Breast epithelium (tissue), 4 donors: ENCODE measurements at places on chromosomes 1 and 21.

GRCh38 chr1:109247401-109248365 lies 1.7 kb upstream of the CELSR2 start:
- H3K27me3 ChIP-seq, result no peaks in the 10 kb centered on the region
- H3K4me1 ChIP-seq, result no peaks in the 10 kb centered on the region
- no peak overlapping the region for H3K27ac ChIP-seq
- no peaks in the 10 kb centered on the region for H3K36me3 ChIP-seq

DNA sequence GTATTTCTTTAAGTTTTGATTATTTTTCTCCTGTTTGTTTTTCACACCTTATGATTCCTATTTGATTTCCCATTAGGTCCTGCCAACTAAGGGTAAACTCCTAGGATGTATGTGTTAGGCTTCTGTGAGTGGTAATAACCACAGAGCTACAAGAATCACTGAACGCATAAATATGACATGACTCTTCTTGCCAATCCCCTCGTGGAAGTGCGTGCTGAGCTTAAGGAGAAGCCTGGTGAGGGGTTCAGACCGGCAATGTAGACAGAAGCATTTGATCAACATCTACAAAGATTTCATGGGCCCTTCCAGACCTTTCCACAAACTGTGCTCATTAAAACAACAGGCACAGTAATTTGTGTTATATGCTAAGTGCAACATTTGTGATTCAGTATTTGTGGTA lies 273.8 kb upstream of the SNX7 start:
- no peak overlapping the region for H3K4me3 ChIP-seq
- H3K27ac ChIP-seq, result peak overlapping the region; percentile 19
- no peaks in the 10 kb centered on the region for H3K27me3 ChIP-seq
- H3K4me1 ChIP-seq, result no peaks in the 10 kb centered on the region
- no peak for DNase-seq

DNA sequence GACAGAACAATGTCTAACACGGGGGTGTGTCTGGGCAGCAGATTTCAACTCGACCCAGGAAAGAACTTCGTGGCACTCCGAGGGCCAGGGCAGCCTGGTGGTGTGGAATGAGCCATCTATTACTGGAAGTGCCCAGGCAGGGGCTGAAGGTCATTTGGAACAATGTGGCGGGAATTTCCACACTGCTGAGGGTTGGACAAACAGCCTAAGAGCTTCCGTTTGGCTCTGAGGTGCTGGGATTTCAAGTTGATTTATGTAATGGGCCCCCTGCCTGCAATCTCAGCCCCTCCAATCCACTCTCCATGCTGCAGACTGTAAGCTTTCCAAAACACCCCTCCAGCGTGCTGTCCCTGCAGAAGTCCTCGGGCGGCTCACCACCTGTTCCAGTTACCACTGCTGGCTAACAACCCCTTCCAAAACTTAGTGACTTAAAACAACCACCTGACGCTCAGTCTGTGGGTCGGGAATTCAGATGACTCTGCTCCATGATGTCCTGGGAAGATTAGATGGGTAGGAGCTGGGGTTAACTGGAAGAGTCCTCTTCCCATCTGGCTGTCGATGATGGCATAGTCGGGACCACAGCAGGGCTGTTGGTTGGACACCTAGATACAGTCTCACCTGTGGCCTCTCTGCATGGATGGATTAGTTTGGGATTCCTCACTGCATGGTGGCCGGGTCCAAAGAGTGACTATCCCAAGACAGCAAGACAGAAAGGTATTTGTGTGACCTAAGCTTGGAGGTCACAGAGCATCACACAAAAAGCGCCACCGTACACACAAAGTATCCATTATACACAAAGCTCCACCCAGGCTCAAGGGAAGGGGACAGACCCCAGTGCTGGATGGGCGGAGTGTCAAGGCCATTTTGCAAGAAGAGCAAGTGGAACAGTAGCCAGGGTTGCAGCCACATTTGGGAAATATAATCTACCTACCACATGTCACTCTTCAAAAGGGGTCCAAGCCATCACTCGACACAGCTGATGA lies 89.7 kb upstream of the IFFO2 start:
- no peak for DNase-seq
- H3K27ac ChIP-seq, result no peak overlapping the region
- H3K27me3 ChIP-seq, result no peaks in the 10 kb centered on the region
- no peak overlapping the region for H3K4me3 ChIP-seq
- no peaks in the 10 kb centered on the region for H3K36me3 ChIP-seq

- H3K36me3 ChIP-seq, result no peaks in the 10 kb centered on the region
- no peak for DNase-seq
- H3K4me1 ChIP-seq, result no peaks in the 10 kb centered on the region
- no peaks in the 10 kb centered on the region for H3K27me3 ChIP-seq
- no peak overlapping the region for H3K4me3 ChIP-seq
- no peak overlapping the region for H3K27ac ChIP-seq
Observed at GRCh38 chr1:8706995-8707396, 110.4 kb downstream of the RERE start.

DNA sequence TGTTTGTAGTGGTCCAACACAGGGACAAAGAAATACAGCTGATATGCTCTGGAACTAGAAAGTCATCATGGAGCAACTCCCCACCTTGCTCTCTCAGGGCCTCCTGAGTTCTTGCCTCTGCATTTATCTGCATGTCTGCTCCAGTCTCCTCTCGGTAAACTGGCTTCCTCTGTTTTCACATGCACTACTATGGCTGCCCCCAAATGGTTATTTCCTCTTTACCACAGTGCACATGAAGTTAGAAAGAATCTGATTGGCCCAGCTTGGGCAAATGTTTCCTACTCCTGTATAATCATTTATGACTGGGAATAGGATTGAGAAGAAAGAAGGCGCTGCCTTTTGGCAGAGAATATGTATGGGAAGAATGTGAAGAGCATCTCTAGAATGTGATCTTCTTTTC lies 16.5 kb upstream of the PSMB2 start:
- H3K4me3 ChIP-seq, result no peak overlapping the region
- H3K27ac ChIP-seq, result no peak overlapping the region
- no peaks in the 10 kb centered on the region for H3K27me3 ChIP-seq
- no peak for DNase-seq
- no peaks in the 10 kb centered on the region for H3K36me3 ChIP-seq
- no peaks in the 10 kb centered on the region for H3K4me1 ChIP-seq

DNA sequence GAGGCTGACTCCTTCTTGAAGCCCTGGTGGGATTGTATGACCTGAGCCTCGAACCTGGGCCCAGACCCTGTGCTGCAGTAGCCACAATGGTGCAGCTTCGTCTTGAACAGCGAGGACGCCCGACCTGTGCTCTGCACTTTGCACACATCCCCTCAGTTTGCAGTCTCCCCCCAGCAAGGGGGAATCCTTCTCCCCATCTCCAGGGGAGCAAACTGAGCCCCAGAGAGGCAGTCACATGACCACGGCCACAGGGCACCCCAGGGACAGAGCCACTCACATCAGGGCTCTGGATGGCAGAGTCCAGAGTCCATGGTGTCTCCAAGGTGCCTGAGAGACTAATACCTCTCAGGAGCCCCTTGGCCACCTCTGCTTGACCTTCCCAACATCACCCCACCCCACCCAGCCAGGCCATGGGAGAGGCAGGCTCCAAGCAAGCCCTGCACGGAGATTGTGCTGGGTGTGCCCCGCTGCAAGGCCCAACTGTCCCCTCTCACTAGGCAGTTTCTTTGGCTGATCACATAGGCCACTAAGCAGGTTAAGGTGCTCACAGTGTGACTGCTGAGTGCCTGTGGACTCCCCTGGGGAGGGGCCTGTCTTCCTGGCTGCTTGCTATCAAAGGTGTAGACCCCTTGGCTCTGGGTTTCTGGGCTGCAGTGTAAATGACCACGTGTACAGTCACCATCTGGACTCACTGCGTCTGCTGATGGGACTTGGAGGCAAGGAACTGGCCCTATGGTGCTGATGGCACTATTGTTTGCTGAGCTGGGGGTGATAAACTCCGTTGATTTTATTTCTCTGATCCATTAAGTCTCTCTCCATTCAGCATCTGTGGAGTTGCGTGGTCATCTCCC lies 398.1 kb downstream of the MATN1 start:
- H3K4me1 ChIP-seq, result no peaks in the 10 kb centered on the region
- H3K4me3 ChIP-seq, result no peak overlapping the region
- H3K27me3 ChIP-seq, result no peaks in the 10 kb centered on the region
- no peak overlapping the region for H3K27ac ChIP-seq
- no peak for DNase-seq

- H3K36me3 ChIP-seq, result no peaks in the 10 kb centered on the region
- no peaks in the 10 kb centered on the region for H3K27me3 ChIP-seq
- no peak overlapping the region for H3K27ac ChIP-seq
- H3K4me3 ChIP-seq, result no peak overlapping the region
- H3K4me1 ChIP-seq, result no peaks in the 10 kb centered on the region
- DNase-seq, result no peak
Observed at GRCh38 chr1:81920245-81920740, 119.6 kb downstream of the ADGRL2 start.

- no peak overlapping the region for H3K4me3 ChIP-seq
- H3K27me3 ChIP-seq, result no peaks in the 10 kb centered on the region
- DNase-seq, result no peak
- no peaks in the 10 kb centered on the region for H3K4me1 ChIP-seq
- H3K36me3 ChIP-seq, result no peaks in the 10 kb centered on the region
Observed at GRCh38 chr1:54379555-54380289, 26.5 kb downstream of the SSBP3 start.

DNA sequence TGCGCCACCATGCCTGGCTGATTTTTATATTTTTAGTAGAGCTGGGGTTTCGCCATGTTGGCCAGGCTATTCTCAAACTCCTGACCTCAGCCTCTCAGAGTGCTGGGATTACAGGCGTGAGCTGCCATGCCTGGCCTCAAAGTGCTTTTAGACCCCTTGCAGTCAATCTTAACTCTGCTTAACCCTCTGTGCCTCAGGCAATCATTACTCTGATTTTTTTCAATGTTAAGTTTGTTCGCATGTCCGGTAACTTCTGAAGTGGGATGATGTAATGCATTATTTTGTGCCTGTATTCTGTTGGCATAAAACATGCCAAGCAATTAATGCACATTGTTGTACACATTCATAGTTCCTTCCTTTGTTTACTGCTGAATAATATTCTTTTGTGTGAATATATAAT lies 18.6 kb downstream of the SMG7 start:
- H3K4me1 ChIP-seq, result no peaks in the 10 kb centered on the region
- no peak for DNase-seq
- H3K36me3 ChIP-seq, result no peaks in the 10 kb centered on the region
- H3K27ac ChIP-seq, result no peak overlapping the region

GRCh38 chr21:20999659-21000058 lies 1.4 kb downstream of the NCAM2 start:
- H3K27me3 ChIP-seq, result no peaks in the 10 kb centered on the region
- DNase-seq, result no peak
- peaks cover 3% of the 10 kb centered on the region for H3K4me1 ChIP-seq
- H3K4me3 ChIP-seq, result peak overlapping the region; percentile 63
- H3K27ac ChIP-seq, result no peak overlapping the region

DNA sequence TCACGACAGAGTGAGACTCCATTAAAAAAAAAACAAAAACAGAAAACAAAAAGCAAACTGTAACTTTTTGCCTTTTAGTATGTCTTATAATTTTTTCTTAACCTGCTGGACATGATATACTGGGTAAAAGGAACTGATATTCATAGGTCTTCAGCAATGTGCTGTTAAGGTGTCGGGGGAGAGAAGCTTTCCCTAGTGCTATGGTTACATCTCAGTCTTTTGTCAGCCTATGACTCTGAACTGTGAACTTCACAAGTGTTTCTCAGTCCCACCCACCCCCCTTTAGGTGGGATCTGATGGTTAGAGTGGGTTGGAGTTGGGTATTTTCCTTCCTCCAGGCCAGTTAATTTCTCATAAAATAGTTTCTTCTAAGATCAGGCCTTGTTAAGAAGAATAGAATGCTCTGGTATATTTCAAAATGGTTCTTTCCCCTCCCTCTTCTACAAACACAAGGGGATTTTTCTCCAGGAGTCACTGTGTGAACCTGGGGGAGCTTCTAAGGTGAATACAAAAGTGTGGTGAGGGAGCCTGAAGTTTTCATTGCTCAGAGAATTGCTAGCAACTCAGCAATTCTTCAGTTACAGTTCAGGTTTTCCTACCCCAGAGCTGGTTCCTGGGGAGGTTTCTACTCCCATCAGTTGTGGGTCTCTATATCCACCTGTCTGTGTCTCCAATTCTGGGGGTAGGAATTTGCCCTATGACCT lies 16.1 kb upstream of the EDARADD start:
- no peaks in the 10 kb centered on the region for H3K4me1 ChIP-seq
- H3K36me3 ChIP-seq, result no peaks in the 10 kb centered on the region

DNA sequence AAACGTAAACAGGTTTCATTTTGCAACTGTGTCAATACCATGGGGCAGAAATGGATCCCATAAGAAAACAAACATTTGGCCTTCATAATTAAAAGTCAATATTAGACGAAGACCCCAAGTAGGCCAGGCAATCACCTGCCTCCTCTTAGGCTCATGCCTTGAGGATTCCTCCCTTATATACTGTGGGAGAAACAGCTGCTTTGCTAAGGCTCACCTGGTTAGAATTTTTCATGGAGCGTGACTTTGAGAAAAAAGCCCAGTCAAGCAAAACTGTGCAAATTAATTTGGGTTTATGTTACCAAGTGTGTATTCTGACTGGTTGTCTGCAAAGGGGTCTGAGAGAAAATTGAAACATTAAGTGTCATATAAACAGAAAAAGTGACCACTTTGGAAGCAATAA lies 605.3 kb upstream of the USP24 start:
- no peaks in the 10 kb centered on the region for H3K4me1 ChIP-seq
- no peak for DNase-seq
- no peak overlapping the region for H3K4me3 ChIP-seq
- no peaks in the 10 kb centered on the region for H3K27me3 ChIP-seq
- no peaks in the 10 kb centered on the region for H3K36me3 ChIP-seq

- H3K27ac ChIP-seq, result no peak overlapping the region
- no peak for DNase-seq
- H3K27me3 ChIP-seq, result no peaks in the 10 kb centered on the region
- no peaks in the 10 kb centered on the region for H3K36me3 ChIP-seq
- H3K4me3 ChIP-seq, result no peak overlapping the region
Observed at GRCh38 chr1:184060316-184060715, 8.8 kb downstream of the TSEN15 start.

- H3K36me3 ChIP-seq, result no peaks in the 10 kb centered on the region
- H3K27me3 ChIP-seq, result no peaks in the 10 kb centered on the region
- H3K4me1 ChIP-seq, result peaks cover 3% of the 10 kb centered on the region
- H3K27ac ChIP-seq, result peak overlapping the region; percentile 84
- peak overlapping the region; percentile 49 for H3K4me3 ChIP-seq
Observed at GRCh38 chr1:234743791-234744611, 134.0 kb upstream of the IRF2BP2 start.

- H3K4me1 ChIP-seq, result no peaks in the 10 kb centered on the region
- H3K36me3 ChIP-seq, result no peaks in the 10 kb centered on the region
- no peak for DNase-seq
Observed at GRCh38 chr1:70411360-70411844, 334 bp downstream of the CTH start.

- H3K27ac ChIP-seq, result no peak overlapping the region
- no peaks in the 10 kb centered on the region for H3K27me3 ChIP-seq
- DNase-seq, result no peak
- no peaks in the 10 kb centered on the region for H3K36me3 ChIP-seq
- H3K4me1 ChIP-seq, result no peaks in the 10 kb centered on the region
Observed at GRCh38 chr1:203114202-203114601, 13.3 kb upstream of the ADORA1 start.

- no peak overlapping the region for H3K4me3 ChIP-seq
- no peaks in the 10 kb centered on the region for H3K27me3 ChIP-seq
Observed at GRCh38 chr1:186681801-186682200, 1.6 kb upstream of the PTGS2 start.

- H3K4me1 ChIP-seq, result no peaks in the 10 kb centered on the region
- peak overlapping the region; percentile 67 for H3K27ac ChIP-seq
- no peaks in the 10 kb centered on the region for H3K27me3 ChIP-seq
- no peak for DNase-seq
Observed at GRCh38 chr1:78475888-78476610, 14.7 kb upstream of the PTGFR start.

- H3K36me3 ChIP-seq, result no peaks in the 10 kb centered on the region
- H3K4me1 ChIP-seq, result no peaks in the 10 kb centered on the region
- no peaks in the 10 kb centered on the region for H3K27me3 ChIP-seq
- no peak overlapping the region for H3K4me3 ChIP-seq
- no peak overlapping the region for H3K27ac ChIP-seq
- DNase-seq, result no peak
Observed at GRCh38 chr1:184270556-184270955, 116.3 kb upstream of the C1orf21 start.
